Smooth muscle cell of the brain vasculature (primary cell): ENCODE measurements at places on chromosomes 4 and X.

DNA sequence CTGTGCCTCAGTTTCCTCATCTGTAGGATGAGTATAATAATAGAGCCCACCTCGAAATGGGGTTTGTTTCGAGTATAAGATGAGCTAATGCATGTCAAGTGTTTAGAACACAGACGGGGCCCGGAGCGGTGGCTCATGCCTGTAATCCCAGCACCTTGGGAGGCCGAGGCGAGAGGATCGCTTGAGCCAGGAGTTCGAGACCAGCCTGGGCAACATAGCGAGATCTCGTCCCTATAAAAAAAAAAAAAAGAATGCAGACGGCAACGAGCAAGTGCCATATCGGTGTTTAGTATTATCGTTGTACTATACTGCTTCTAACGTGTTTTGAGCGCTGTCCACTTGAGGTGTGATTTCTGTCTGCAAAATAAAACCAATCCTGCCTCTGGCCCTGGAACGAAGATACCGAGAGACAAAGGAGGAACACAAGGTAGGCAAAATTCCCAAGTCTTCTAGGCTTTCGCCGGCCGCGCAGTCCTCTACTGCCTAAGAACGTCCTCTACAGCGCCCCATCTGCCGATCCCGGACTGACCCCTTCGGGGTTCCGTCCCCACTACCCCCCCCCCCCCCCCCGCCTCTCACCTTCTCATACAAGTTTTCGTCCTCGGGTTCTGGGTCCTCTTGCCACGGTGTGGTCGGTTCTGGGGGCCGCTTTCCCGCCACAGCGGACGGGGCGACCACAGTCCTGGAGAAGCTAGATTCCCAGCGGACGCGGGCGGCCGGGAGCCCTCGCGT, 442 bp downstream of the NDUFB11 start:
- peak; percentile 6 for DNase-seq

DNA sequence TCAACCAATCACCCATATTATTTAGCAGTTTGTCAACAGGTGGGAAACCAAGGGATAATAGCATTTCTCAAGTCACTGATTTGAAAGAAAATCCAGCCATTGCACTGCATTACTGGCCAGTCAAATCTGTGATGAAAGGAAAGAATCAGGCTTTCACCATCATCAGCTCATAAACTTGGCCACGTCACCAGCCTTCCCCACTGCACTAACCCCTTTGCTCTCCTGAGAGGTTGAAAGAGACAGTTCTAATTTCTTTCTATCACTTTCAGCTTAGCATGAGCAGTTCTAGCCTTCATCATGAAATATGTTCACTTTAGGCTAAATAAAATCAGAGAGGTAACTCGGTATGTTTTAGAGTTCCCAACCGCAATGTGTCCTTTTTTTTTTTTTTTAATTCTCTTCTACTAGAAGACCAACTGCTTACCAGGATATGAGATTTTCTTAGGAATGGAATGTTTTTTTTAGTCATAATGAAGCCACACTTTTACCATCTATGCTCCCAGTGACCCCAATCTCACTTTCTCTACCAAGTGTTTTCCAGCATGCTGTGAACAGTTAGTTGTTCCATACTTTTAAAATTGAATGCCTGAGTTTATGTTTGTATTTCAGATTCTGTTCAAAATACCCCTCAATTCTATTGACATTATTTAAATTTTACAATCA, 55.7 kb upstream of the SLC7A11 start:
- no peak for DNase-seq

DNA sequence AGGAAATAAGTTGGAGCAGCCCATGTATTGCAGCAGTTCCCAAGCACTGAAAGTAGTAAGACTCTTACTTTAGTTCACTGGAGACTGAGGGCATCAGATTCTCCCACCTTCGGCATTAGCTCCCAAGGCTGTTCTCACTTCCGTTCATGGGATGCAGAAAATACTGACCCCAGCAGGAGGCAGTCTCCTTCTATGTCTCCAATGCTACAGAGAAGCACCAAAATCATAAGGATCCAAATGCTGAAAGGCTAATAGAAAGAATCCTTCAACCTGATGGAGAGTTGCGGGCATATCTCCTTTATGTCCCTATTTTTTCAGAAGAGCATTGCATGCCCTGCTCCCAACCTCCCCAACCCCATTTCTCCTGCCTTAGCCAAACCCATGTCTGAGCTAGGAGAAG, 32.4 kb downstream of the ADH7 start:
- no peak for DNase-seq

DNA sequence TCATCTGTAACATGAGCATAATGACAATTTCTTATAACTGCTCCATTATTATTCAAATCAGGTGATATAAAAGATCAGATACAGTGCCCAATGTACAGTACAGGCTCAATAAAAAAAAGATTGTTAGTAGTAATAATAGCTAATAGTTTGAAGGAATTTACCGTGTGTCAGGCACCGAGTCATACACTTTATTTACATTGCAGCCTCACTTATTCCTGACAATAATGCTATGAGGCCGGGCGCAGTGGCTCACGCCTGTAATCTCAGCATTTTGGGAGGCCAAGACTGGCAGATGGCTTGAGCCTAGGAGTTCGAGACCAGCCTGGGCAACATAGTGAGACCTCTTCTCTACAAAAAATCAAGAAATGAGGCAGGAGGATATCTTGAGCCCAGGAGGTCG, 10.1 kb upstream of the MAP7D3 start:
- no peak for DNase-seq

GRCh38 chr4:143251779-143252178, 67.1 kb downstream of the USP38 start:
- DNase-seq, result no peak
